ENCODE measurements at places on chromosomes 4 and X.

DNA sequence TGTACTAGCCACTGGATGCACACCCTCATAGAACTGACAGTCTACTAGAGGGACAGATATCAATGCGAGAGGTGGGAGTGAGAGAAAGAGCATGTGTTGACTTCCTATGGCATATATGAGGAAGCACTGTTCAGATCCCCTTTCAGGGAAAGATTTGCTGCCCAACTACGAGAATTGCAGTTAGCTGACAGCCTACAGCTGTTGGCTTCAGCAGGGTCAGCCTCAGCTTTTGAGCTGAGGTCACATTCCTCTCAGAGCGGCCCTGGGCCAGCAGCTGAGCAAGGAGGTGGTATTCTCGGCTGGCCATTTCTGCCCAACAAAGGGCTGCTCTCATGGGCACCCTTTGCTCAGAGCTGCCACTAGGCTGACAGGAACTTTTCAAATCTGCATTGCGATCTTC lies 580.2 kb downstream of the MID1IP1 start:
- DNase-seq = no peak

GRCh38 chr4:73883306-73883705 lies 14.1 kb downstream of the CXCL1 start:
- DNase-seq = no peak

GRCh38 chrX:138929926-138930582 lies 218.5 kb upstream of the FGF13 start:
- DNase-seq = no peak

DNA sequence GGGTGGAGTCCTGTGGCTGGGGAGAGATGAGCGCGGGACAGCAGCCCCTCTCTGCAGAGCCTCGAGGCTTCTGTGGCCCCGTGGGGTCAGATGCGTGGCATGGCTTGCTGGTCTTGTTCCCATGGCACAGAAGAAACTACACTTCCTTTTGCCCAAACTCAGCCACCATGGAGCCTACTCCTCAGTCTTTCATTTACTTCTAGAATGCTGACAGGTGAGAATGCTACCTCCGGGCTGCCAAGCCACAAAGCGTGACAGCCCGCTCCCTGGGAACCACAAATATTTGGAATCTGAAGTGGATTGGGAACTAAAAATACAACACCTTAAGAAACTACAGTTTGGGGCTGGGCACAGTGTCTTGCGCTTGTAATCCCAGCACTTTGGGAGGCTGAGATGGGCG lies 98.0 kb downstream of the TRAPPC11 start:
- DNase-seq = no peak

DNA sequence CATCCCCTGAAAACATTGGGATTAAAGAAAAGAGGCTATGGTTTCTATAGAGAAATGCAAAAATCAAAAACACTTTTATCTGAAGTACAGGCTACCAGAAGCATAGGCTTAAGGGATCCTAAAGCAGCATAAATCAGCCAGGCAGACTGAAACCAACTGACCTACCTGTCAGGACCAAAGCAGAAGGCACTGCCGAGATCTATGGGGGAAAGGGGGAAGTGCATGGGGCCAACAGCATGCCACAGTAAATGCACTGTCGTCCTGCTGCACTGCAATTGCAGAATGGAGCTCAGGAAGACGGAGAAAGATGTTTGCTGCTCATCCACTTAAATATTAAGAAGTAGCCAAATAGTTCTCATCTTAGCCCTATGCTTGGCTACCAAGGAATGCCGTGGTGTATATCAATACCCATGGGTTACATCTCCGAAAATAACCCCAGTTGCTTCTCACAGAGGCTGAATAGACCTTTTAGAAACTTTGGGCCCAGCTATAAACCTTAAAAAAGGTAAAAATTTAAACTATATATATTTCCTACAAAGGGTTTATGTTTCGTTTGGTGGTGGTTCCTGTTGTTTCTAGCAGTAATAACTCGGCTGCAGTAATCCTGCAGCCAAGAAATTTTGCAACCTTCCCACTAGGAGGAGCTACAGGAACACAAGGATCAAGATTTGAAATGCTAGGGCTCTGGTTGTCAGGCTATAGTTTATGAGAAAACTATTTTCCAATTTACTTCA lies 312.2 kb upstream of the DIAPH2 start:
- no peak for DNase-seq

GRCh38 chr4:17475481-17475880 lies 36.4 kb downstream of the QDPR start:
- no peak for DNase-seq

- DNase-seq = no peak
Measured at GRCh38 chr4:40592034-40592433, 37.6 kb downstream of the RBM47 start.

GRCh38 chr4:33628296-33628695 lies 2616.0 kb downstream of the ARAP2 start:
- DNase-seq = no peak

DNA sequence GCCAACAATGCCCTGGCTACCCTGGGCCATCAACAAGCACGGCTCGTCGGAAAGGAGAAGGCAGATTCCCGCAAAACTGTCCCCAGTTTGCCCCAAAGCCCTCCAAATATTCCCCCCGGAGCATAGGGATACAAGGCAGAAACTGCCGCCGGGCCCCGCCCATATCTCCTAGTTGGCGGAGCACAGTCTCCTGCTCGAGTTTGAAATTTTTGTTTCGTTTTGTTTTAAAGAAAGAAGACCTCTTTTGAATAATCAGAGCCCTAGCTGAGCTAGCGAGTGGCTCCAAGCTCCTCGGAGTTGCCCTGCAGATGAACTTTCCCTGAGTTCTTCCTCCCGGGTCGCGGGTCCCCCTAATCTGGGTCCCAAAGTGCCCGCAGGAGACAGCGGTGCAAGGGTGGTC lies 138.1 kb upstream of the ZIC3 start:
- DNase-seq = no peak

- DNase-seq = no peak
Measured at GRCh38 chrX:72270316-72270866, 6.7 kb downstream of the RPS4X start.

DNA sequence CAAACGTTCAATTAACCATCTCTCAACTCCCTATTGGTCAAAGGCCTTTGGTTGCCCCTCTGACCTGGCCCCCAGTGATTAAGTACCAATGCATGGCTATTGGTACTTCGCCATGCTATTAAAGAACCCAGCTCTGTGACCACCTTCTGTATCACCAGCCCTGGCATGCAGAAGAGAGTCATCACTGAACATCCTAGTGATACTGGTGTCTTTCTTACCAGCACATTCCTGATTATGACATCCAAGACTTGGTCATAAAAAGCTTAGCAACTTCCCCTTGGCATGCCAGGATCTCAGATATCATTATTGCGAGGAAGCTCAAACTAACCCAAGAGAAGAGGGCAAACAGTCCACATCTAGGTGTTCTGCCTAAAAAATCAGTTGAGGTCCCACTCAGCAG lies 122.3 kb upstream of the OTUD4 start:
- DNase-seq = no peak

GRCh38 chr4:52750819-52751486 lies at the start of gene ERVMER34-1:
Gene ERVMER34-1 (minus strand): TSS chr4:52751425. CDS start chr4:52745520, 5,905 bp downstream.
- peak; percentile 56 for DNase-seq
